ENCODE measurements at places on chromosomes 7 and 10.
A peak's percentile ranks its signal among the peaks of the same experiment; 100 is the strongest.

- peak; percentile 64 for DNase-seq
Observed at GRCh38 chr7:99374111-99375064, at the start of gene ARPC1B. ARPC1B (plus strand) TSS chr7:99374730; CDS start chr7:99385715, 10,985 bp downstream.

DNA sequence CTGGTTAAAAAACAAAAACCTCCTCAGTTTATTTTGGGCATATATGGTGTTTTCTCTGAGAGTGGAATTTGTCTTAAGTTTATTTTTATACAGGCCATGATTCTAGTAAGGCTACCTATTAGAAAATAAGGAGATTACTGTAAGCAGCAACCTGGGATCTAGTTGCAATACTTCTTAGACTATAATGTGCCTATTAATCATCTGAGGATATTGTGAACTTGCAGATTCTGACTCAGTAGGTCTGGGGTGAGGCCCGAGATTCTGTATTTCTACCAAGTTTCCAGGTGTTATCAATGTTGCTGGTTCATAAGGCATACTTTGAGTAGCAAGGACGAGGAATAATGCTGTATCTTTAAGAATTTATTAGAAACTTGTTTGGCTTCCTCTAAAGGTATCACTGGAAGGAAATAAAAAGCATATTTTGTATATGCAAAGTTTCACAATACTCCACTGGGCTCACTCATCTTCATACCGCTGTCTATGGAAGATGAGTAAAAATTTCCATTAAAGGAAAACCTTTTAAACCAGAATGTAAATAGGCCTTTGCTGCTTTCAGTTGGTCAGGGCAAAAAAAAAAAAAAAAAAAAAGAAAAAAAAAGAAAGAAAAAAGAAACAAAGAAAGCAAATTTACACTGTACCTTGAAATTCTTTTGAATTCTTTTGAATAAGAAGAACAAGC is 105.8 kb downstream of the BMPER start:
- no peak for DNase-seq

DNA sequence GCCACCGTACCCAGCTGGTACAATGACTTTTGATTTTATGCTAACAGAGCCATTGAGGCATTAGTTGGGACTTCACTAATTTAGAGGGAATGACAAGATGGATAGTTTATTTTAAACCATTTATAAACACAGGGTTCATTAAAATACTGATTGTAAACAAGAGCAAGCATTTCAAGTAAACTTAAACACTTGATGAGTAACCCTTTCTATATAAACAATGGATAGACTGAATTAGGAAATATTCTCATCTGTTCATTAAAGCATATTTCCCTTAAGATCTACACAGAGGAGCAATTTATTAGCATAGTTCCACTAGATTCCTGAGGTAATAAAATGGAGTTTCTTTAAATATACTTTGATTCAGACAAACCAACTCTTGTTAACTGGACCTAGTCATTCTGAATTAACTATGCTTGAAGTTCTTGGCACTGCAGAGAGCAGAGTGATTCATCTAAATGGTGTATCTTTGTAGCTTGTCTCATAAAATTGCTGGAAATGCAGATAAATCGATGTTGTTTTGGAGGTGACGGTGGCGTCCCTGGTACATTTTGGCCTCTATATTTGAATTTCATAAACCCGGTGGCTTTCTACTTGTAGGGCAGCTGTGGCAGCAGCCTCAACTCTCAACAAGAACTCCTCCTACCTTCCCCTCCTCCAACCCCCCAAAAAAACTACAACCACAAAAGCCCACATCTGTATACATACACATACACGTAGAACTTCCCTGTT is 15.4 kb upstream of the VDAC2 start:
- DNase-seq = no peak

- no peak for DNase-seq
Observed at GRCh38 chr7:41567731-41568114, 135.2 kb downstream of the INHBA start.

GRCh38 chr10:97788552-97789442 is 17.0 kb upstream of the SFRP5 start:
- DNase-seq = no peak

DNA sequence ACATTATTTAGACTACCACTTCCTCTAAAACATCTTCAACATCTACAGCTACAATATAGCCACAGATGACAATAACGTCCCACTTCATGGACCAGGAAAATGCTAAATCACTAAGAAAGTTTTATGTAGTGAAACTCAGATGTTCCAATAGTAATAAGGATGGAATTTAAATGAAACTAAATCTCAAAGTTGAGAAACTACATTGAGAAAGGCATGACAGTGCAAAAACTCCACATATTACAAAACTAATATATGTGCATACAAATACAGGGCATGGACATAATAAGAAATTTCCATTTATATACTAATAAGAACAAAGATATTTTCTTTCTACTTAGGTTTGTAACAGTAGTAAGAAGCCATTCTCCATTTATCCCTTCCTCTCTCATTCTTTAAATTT is 31.1 kb downstream of the POT1 start:
- no peak for DNase-seq

DNA sequence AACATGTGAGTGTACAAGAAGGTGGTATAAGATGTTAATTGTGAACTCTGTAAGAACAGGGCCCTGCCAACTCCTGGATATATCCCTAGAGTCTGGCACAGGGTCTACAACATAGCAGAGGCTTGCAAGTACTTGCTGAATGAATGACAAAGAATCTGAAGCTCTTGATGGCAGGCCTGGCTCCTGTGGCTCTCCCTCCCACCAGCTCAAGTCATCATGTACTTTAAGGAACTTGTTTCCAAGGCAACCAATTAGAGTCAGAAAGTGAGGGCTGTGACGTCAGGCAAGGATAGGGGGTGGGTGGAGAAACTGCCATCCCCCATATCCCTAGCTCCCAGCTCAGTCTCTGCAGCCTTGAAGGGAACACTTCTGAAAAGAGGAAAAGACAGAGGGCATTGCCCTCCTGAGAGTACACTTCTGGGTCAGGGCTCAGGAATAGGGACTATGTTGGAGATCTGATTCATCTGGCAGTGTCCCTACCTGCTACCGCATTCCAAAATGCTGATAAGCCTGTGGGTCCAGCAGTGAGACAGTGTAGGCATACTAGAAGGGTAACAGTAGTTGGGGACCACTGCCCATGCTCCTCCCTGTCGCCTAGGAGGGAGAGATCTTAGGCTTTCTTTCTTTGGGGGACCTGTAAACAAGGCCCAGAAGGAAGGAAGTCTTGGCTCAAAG is 34.6 kb upstream of the BTRC start:
- no peak for DNase-seq

DNA sequence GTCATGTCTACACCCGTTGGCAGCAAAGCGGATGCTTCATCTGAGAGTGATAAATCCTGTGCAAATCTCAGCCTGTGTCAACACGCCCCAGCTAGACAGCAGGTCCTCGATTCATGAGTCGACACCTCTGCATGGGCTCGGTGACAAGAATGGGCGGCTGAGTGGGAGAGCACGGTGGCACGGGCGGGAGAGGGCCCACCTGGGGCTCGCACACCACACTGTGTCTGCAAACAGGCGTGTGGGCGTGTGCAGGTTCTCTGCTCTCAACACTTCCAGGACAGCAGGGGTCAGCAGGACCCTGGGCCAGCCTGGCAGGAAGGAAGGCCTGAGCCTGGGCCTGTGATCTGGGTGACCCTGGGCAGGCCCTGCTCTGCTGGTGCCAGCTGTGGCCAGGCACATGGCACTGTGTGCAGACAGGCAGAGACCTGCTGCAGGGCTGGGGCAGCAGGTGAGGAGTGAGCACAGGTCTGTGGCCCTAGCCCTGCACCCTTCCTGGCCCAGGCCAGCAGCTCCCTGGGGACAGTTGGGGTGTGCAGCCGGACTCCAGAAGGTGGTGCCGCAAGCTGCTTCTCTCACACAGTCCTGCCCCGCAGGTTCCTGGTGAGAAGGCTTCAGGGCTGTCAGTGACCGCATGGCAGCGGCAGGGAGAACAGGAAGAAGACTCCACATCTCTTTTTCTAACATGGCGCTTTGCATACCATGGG is 216.4 kb downstream of the ELFN1 start:
- no peak for DNase-seq

DNA sequence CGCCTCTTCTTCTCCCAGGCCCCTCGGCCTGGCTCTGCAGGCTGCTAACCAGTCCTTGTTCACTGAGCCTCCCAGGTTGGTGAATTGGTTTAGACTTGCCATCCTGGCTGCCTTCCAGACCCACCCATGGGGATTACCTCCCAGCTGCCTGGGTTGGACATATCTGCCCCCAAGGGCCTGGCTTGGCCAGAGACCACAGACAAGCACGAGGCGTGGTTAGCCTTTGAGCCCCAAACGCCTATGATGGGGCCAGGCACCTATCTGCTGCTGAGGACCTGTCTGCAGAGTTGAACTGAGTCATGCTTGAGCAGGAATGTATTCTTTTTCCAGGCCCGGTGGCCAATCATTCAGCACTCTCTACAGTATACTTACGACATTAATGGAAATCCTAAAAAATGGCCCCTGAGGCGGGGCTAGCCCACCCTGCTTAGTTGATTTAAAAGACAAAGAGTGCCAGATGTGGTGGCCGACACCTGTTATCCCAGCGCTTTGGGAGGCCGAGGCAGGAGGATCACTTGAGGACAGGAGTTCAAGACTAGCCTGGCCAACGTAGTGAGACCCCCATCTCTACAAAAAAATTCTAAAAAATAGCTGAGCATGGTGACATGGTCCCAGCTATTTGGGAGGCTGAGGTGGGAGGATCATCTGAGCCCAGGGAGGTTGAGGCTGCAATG is 361.5 kb downstream of the FRMD4A start:
- DNase-seq = no peak

GRCh38 chr7:1086588-1087464 is 1.1 kb upstream of the GPER1 start:
- peak; percentile 34 for DNase-seq

GRCh38 chr7:40694026-40694809 is 559.4 kb downstream of the SUGCT start:
- DNase-seq = no peak

GRCh38 chr10:132475086-132475485 is 62.5 kb upstream of the INPP5A start:
- DNase-seq = no peak

DNA sequence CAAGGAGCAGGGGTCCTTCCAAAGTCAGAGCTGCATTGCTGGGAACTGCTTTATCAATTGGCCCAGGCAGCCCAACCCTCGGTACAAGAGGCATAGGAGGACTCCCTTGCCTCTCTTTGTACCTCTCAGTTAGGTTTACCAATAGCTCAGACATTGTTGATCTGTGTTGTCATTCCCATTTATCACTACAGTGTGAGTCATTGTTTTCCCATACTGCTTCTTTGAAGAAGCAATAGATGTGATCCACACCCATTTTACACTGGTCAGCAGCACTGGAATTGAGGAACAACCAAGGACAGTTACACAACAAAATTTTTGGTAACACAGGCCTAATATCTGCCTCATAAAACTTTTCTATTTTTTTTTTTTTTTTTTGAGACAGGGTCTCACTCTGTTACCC is 307.2 kb downstream of the SNX13 start:
- DNase-seq = no peak

DNA sequence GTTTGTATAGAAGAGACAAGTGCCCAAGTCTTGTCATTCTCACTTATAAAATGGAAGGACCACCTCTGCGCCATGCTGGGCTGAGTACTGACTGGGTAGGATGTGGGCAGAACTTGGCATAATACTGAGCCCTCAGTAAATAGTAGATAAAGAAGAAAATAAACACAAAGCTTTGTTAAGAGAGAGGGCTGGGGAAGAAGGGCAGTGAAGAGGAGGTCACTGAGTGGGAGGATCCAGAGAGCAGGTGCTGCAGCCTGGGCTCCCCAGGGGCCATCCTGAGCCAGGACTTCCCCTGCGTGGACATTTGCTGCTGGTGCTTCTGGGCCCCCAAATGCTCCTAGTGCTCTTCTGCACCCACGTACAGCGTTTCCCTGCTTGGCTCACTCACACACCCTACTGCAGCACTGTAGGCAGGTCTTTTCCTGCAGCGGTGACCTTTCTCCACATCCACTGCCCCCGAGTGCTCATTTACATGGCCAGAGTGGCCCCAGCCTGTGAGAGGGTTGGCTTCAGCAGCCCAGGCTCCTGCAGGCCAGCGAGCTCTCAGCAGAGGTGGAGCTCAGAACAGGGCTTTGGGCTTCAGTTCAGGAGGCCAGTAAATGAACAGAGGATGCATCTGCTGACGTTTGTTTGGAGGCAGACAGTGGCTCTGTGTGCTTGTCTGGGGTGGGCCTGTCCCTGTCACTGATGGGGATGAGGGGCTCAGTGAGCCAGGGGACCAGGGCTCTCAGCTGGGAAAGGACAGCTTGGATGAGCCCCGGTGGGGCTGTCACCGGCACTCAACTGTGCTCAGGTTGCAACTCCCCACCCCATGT is 164.6 kb downstream of the ADARB2 start:
- DNase-seq = no peak

DNA sequence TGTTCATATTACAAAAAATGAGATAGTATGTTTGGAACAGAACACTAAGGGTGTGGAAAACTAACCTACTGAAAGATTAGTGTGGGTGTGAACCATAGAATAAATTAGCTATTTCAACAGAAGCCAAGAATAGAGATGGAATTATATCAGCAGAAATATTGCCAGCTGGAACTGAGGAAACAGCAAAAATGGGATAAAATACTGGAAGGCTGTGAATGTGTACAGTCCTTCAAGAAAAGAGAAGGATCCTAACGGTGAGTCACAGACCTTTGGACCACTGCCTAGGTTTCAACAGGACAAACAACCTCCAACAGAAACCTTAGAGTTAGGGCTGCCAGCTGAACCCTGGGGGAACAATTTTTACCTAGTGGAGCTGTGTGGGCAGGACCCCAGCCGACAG is 395.0 kb downstream of the ZWINT start:
- no peak for DNase-seq

- DNase-seq = peak; percentile 79
Observed at GRCh38 chr10:95430231-95430951, 130.8 kb downstream of the SORBS1 start.

GRCh38 chr7:129144095-129144833 is at the start of gene TSPAN33:
TSPAN33 (plus strand) TSS chr7:129144707; CDS start chr7:129144981, 274 bp downstream.
- DNase-seq = peak; percentile 67

GRCh38 chr10:14282276-14282675 is 48.4 kb downstream of the FRMD4A start:
- no peak for DNase-seq

GRCh38 chr10:29859521-29860130 is 199.8 kb downstream of the JCAD start:
- DNase-seq = no peak

DNA sequence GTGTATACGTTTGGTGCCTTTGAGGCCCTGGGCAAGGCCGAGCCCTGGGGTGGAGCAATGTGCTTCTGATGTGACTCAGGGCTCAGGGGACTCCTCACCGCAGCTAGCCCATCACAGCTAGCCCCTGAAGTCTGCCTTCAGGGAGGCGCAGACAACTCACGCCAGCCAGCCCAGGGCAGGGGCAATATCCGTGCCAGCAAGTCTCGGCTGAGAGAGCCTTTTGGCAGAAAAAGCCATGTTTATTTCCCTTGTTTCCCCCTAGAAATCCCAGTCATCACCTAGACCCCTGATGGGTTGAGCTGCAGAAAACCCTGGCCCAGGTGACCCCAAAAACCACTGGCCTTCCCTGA is 90.4 kb downstream of the CHST15 start:
- no peak for DNase-seq

- DNase-seq = no peak
Observed at GRCh38 chr7:18133921-18134320, 106.3 kb upstream of the PRPS1L1 start.

GRCh38 chr7:34748728-34749089 is 90.7 kb downstream of the NPSR1 start:
- no peak for DNase-seq

GRCh38 chr7:17152721-17153120 is 145.7 kb upstream of the AHR start:
- DNase-seq = no peak
